Activated T-helper 1 cell treated with anti-CD3 and anti-CD28 coated beads, Interleukin-2, amount 50 U/mL, for 16 hours (primary cell): ENCODE measurements at places on chromosomes 11 and 22.

DNA sequence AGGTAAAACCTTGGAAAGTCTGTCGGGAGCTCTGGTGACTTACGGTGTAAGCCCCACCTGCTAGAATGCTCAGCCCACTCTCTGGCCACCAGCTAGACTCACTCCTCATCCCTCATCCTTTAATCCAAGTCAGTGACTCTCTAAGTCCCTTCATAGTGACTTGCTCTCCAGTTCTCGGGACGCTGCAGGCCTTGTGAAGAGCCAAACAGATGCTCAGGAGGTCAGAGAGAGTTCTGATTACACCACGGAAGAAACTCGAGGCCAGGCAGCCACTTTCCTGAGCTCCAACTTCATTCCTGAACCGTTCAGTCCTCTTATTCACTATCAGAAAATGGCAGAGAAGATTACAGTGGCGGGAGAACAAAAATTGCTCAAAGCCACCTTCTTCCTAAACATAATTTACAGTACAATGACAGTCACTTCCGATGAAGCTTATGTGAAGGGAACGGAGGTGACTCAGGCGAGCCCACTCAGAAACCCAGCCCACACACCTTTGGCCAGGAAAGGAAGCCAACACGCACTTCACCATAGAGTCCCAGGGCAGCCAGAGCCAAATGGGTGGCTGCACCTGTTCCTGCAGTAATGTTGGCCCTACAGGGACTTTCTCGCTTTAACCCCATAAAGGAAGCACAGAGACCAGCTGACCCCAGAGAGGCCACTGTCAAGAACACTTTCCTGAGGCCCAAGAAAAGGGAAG lies 100.4 kb downstream of the GALNT18 start:
- DNase-seq: no peak

DNA sequence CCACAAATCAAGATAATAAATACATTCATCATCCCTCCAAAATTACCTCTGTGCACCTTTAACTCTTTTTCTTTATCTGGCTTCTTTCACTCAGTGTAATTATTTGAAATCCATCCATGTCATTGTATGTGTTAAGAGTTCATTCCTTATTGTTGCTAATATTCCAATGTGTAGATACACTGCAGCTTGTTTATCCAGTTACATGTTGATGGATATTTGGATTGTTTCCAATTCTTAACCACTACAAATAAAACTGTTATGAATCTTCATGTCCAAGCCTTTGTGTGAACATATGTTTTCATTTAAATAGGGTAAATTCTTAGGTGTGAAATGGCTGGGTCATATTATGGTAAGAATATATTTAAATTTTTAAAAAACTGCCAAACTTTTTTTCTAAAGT lies 323.3 kb upstream of the NCAM1 start:
- DNase-seq: no peak

DNA sequence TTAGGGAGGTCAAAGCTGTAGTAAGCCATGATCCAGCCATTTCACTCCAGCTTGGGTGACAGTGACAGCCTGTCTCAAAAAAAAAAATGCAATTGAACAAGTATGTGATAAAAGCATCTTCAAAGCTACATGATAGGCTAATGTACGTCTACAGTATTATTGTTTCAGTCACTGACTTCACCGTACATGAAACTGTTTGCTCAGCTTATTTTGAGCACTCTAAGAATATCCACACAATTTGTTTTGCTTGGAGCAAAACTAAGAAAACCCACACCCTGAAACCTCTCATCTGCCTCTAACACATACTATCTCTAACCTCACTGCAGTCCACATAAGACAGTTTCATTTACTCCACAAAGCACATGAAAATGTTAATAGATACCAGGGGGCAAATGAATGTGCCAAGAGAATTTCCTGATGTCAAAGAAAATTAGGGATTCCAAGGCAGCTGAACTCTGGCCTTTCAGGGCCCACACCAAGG lies 60.7 kb downstream of the KCNA4 start:
- no peak for DNase-seq

DNA sequence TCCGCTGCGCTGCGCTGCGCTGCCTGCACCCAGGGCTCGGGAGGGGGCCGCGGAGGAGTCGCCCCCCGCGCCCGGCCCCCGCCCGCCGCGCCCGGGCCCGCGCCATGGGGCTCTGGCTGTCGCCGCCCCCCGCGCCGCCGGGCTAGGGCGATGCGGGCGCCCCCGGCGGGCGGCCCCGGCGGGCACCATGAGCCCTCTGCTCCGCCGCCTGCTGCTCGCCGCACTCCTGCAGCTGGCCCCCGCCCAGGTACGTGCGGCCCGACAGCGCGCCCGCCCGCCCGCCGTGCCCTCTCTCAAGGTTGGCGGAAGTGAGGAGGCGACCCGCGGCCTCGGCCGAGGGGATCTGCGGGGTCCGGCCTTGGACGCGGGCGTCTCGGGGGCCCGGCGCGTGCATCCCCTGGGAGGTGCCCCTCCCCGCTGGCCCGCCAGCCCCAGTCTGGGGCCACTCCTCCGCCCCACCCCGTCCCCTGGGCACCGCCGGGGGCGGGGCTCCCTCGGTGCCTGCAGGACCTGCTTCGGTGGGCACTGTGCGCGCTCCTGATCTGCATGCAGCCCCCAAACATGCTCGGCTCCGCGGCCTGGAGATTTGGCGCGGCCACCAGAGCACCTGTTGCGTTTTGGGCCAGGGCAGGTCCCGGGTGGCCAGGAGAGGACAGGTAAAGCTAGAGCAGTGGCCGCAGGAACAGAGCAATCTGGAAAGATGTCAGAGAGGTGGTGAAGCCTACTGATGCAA lies 429 bp downstream of the VEGFB start:
- DNase-seq: peak; percentile 31

DNA sequence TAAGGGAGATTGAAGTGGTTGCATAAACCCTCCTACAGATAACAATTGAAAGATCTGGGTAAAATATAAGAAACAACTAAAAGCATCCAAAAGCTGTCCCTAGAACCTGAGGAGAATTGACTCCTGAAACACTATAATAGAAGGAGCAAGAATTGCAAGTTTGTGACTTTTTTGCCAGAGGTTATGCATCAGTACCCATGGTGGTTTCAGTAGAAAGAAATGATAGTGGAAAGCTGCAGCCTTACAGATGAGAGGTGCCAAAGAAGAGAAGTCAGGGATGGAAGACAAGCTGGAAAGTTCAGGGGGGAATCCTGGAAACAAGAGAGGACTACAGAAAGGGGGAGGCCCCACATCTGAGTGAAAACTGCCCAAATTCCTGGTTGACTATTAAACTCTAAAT lies 80.7 kb downstream of the PACS1 start:
- DNase-seq: no peak

GRCh38 chr22:22246706-22247105 lies 2.1 kb downstream of the VPREB1 start:
- DNase-seq: no peak

- DNase-seq: no peak
Observed at GRCh38 chr11:11777897-11778296, 63.9 kb upstream of the USP47 start.

DNA sequence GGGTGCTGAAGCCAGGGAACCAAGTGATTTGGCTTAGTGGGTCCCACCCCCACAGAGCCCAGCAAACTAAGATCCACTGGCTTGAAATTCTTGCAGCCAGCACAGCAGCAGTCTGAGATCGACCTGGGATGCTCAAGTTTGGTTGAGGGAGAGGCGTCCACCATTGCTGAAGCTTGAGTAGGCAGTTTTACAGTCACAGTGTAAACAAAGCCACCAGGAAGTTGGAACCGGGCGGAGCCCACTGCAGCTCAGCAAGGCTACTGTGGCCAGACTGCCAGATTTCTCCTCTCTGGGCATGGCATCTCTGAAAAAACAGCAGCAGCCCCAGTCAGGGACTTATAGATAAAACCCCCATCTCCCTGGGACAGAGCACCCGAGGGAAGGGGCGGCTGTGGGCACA lies 424.1 kb upstream of the TENM4 start:
- DNase-seq: no peak
